KBM-7 (cell line): ENCODE measurements at places on chromosomes 6 and 20.
A peak's percentile ranks its signal among the peaks of the same experiment; 100 is the strongest.

DNA sequence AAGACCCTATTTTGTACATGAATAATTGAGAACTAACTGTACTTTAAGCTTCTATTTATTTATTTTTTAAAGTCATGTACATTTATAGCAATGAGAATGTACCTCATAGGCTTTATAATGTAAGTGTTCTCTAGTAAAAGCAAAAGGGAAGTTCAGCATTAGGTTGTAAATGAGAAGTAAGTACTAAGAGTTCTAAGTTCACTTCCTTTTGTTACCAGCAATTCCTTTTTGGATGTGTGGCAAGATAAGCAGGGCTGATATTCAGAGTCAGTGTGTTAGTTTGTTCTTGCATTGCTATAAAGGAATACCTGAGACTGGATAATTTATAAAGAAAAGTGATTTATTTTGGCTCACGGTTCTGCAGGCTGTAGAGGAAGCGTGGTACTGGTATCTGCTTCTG, 54.0 kb upstream of the CCN2 start:
- peak; percentile 2 for DNase-seq

GRCh38 chr20:13800728-13801134, 15.9 kb downstream of the NDUFAF5 start:
- DNase-seq, result peak; percentile 27

- DNase-seq, result no peak
Measured at GRCh38 chr20:31837896-31838397, 7.5 kb downstream of the FOXS1 start.

- no peak for DNase-seq
Measured at GRCh38 chr20:4929686-4930397, 71.5 kb downstream of the SLC23A2 start.

GRCh38 chr20:33299111-33299603, 16.1 kb downstream of the BPIFB1 start:
- peak; percentile 76 for DNase-seq

GRCh38 chr6:2982426-2983117, 11.2 kb upstream of the SERPINB6 start:
- DNase-seq, result no peak

GRCh38 chr6:41716516-41717391, 18.7 kb downstream of the TFEB start:
- DNase-seq, result no peak

GRCh38 chr6:158544428-158544827, 15.5 kb upstream of the TMEM181 start:
- no peak for DNase-seq

DNA sequence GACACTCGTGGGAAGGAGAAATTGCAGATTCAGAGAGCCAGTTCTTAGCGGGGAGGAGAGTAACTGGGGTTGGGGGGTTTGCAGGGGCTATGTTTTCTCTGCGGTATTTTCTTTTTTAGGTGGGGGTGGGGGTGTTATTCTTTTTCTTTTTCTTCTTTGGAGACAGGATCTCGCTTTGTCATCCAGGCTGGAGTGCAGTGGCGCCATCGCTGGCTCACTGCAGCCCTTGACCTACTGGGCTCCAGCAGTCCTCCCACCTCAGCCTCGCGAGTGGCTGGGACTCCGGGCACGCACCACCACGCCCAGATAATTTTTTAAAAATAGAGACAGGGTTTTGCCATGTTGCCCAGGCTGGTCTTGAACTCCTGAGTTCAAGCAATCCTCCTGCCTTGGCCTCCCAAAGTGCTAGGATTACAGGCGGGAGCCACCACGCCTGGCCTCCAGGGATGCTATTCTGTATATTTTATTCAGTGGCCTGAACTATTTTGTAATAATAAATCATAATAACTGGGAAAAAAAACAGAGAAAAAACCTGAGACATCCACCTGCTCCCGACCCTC, 57.3 kb downstream of the UBE2V1 start:
- DNase-seq, result no peak

- no peak for DNase-seq
Measured at GRCh38 chr6:148349466-148349865, 6.8 kb downstream of the SASH1 start.

DNA sequence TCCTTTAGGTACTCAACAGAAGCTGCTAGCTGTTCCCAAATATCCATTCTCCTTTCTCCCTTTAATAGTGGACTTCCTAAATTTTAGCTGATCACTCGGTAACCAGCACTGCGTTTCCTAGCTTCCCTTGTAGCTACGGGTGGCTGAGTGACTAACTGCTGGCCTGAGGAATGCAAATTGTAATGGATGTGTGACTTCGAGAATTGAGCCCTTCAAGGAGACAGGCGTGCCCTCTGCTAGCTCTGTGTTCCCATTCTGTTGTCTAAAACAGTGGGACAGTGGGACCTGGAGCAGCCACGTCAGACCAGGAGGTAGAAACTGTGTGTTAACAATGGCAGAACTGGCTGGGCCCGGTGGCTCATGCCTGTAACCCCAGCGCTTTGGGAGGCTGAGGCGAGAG, 56.5 kb downstream of the SCML4 start:
- DNase-seq, result no peak

- no peak for DNase-seq
Measured at GRCh38 chr6:19444481-19444880, 392.7 kb upstream of the ID4 start.

- no peak for DNase-seq
Measured at GRCh38 chr6:36714511-36714910, 16.9 kb downstream of the RAB44 start.

- DNase-seq, result no peak
Measured at GRCh38 chr6:39520411-39520810, 197.9 kb upstream of the KCNK16 start.

- DNase-seq, result peak; percentile 98
Measured at GRCh38 chr6:16179970-16180431, 51.1 kb downstream of the MYLIP start.

GRCh38 chr6:126040826-126041225, 54.5 kb downstream of the TRMT11 start:
- peak; percentile 56 for DNase-seq

GRCh38 chr6:13445005-13445743, 42.2 kb downstream of the GFOD1 start:
- DNase-seq, result peak; percentile 78

GRCh38 chr6:135038335-135038734, 16.3 kb downstream of the HBS1L start:
- no peak for DNase-seq

DNA sequence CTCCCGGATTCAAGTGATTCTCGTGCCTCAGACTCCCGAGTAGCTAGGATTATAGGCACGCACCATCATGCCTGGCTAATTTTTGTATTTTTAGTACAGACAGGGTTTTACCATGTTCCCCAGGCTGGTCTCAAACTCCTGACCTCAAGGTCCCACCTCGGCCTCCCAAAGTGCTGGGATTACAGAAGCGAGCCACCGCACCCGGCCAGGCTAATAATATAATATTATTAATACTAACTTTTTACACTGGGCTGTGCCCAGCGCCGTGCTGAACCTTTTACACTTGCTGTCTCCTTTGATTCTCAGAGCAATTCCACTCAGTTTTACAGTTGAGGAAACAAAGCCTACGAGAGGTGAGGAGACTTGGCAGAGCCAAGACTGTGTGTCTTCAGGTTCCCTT, 2.3 kb upstream of the TGM3 start:
- DNase-seq, result no peak

DNA sequence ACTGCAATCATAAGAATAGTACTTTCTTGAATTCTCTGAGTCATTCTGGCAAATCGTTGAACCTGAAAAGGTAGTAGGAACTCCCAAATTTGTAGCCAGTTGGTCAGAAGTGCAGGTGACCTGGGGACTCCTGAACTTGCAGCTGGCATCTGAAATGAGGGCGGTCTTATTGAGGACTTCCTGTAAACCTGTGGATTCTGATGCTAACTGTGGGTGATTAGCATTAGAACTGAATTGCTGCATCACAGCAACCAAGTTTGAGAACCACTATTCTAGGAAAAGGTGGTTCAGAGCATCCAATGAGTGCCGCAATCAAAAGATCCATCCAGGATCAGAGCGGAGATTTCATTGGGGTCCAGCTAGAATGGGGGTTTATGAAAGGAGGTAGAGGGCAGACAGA, 50.2 kb upstream of the UTRN start:
- no peak for DNase-seq

- DNase-seq, result peak; percentile 4
Measured at GRCh38 chr20:46757135-46757534, 47.7 kb downstream of the SLC2A10 start.

- DNase-seq, result peak; percentile 86
Measured at GRCh38 chr20:1810926-1811620, 84.1 kb upstream of the SIRPA start.

DNA sequence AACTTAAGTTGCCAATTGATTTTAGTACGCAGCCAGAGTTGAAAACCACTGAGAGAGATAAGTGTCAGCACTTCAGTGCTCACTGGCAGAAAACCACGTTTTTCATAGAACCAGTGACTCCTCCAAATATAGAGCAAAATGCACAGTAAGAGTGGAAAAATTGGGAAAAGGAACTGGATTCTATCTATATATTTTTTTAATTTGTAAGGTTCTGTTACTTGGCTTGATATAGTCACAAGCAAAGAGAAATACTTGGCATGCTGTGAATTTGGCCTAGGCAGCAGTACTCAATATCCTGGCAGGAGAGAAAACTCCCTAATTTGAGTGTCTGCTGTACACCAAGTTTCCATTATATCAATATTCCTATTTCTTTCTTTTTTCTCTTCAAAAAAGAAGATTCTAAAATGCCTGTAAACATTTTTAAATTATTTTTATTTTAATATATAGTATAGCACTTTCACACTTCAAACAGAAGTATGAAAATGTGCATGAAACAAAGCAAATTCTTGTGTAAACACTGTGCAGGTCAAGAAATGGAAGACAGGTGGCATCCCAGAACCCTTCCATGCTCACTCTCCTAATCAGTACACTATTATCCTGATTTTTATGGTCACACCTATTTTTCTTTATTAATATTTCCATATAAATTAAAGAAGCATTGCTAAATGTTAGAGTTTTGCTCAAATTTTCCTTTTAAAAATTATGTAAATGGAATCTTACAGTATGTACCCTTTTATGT, 561.8 kb upstream of the RNF217 start:
- DNase-seq, result no peak

DNA sequence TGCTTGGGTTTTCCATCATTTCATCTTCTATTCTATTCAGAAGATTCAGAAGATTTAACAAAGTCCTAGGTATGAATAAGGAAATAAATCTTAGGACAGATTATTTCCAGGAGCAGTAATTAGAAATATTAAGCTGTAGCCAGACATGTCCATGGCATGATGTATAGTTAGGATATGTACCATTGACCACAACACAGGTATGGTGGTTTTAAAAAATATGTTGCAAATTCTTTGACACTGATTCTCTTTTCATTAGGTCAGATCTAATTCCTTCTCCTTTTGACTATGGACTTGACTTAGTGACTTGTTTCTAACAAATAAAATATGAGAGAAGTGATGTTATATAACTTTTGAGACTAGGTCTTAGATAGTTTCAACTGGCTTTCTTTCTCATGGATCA, 23.5 kb upstream of the PDE7B start:
- no peak for DNase-seq

DNA sequence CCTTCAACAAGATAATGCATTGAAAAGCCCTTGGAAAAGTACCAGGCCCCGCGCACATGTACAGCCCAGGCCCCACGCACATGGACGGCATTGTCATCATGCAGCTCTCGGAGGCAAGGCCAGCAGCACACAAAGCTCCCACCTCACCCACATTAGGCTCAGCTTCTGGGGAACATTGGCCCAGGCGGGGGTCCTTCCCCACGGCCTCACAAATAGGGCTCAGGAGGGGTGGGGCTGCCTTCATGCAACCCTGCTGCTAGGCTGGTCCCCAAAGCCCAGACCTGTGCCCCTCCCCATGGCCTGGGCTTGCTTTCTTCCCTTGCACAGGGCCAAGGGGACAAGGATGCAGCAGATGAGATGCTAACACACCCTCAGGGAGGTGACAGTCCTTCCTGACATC, 26.7 kb downstream of the NPEPL1 start:
- no peak for DNase-seq

DNA sequence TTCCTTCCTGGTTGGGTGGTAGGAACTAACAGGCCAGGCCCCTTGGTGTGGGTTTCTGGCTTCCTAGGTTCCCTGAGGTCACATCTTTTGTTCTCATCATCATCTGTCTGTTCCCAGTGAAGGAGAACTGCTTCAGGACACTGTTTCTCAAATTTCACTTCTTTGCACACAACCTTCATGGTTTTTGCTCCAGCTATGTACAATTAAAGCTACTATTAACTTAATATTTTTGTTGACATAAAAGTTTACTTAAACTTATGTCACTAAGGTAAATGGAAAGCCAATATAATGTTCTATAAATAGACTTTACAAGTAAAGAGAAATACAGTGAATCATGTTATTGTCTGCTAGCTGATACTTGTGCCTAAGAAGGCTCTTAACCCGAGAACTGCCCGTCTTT, 120.7 kb upstream of the KCNG1 start:
- no peak for DNase-seq

DNA sequence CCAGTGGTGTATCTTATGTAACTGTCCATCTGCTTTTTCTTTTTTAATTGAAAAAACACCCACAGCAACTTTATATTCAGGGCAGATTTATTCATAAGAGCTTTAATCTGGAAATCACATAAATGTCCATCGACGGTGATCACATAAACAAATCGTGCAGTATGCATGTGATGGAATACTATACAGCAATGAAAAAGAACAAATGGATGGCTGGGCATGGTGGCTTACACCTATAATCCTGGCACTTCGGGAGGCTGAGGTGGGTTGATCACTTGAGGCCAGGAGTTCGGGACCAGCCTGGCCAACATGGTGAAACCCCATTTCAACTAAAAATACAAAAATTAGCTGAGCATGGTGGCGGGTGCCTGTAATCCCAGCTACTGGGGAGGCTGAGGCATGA, 39.1 kb downstream of the VSTM2L start:
- no peak for DNase-seq

DNA sequence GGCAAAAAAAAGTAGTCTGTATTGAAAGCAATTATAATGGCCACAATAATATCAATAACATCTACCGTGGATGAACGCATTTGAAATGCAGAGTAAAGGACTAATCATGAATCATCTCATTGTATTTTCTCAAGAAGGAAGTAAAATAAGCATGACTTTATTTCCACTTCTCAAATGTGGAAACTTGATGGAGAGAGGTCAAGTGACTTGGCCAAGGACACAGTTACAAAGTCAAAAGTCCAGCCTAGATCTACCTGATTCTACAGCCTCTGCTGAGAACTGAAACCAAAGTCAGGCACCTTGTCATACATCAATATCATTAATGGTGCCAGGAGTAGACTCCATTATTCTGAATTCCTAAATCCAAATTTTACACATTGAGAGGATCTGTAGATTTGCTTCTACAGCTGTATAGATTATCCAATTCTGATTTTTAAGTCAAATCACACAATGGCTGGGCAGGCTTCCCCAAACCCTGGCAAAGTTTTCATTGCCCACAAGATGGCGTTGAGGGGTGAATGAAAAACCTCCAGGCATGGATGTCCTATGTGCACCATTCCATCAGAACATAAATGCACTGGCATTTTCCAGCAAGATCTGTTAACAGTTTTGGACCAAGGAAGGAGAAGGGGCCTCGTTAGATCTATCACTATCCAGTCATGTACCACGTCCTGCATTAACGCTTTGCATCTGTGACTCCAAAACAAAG, 423.1 kb downstream of the MAFB start:
- DNase-seq, result peak; percentile 32

GRCh38 chr6:16752206-16752866, 8.9 kb downstream of the ATXN1 start:
- peak; percentile 85 for DNase-seq

- DNase-seq, result no peak
Measured at GRCh38 chr6:33289784-33290315, 449 bp downstream of the PFDN6 start.
